Stimulated activated CD4-positive, alpha-beta T cell treated with anti-CD3 and anti-CD28 coated beads, TNF-alpha, amount 100 ng/mL, for 1 hour (primary cell): ENCODE measurements at places on chromosomes 7 and 10.

GRCh38 chr7:112462236-112462635, 12.0 kb downstream of the IFRD1 start:
- no peak for DNase-seq

DNA sequence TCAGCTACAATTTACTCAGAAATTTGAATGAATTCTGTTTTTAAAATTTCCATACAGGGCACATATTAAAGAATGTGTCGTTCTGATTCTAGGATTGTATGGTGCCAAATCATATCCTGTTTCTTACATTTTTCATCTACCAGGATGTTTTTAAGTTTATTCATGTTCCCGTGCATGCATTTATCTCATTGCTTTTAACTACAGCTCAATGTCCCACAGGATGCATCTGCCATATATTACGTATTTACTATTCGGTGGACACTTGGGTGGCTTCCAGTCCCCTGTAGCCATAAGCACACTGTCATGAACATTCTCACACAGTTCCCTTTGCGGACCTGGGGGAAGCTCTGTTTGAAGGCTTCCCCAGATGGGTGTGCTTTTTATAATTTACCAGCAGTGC, 122.3 kb downstream of the CCDC71L start:
- no peak for DNase-seq

- DNase-seq = no peak
Observed at GRCh38 chr7:35714862-35715261, 19.9 kb upstream of the HERPUD2 start.

DNA sequence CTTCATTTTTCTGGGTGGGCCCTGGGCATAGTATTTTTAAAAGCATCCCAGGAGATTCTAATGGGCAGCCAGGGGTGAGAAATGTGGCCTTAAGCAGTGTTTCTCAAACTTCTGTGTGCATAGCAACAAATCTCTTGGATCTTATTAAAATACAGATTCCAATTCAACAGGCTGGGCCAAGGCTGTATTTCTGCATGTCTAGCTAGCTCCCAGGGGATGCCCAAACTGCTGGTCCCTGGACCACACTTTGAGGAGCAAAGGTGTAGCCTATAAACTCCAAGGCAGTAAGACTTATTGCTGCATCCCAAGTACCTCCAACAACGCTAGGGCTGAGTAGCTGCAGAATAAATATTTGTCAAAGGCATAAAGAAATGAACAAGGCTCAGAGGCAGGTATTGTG, 292.9 kb upstream of the ZMIZ1 start:
- DNase-seq = no peak

DNA sequence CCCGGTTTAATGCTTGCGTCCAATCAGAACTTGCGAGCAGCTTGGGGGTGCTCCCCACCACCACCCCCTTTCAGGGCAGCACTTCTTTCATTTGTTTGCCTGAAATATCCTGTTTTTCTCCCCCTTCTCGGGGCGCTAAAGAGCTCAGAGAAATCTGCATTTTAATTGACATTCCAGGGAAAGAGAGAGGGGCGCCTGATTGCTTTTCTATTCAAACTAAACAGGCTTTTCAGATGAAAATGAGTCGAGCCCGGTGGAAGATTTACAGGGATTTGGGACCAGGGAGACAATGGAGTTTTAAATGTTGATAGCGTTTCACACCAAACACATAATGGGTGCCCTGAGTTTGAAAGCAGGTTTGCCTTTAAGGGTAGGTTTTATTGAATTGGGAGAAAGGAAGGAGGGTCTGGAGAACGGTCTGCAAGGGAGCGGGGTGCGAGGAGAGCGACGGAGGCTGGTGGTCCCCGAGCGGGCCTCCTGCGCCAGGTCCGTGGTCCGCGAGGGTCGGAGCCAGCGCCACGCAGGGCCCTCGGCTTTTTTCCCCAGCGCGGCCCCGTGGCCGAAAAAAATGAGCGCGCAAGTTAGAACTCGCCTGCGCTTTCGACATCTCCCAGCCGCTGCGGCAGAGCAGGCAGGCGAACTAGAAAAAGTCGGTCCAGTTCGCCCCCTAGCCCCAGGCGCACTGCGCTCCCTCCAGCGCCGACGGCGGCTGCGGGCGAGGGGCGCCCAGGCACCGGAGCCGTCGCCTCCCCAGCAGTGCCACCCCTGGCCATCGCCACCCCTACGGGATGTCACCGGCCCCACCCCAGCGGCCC, 1.3 kb downstream of the FGFR2 start:
- DNase-seq = no peak
